Inflammatory macrophage treated with lipopolysaccharide for 1 hour (primary cell): ENCODE measurements at places on chromosomes 6 and 20.
A peak's percentile ranks its signal among the peaks of the same experiment; 100 is the strongest.

DNA sequence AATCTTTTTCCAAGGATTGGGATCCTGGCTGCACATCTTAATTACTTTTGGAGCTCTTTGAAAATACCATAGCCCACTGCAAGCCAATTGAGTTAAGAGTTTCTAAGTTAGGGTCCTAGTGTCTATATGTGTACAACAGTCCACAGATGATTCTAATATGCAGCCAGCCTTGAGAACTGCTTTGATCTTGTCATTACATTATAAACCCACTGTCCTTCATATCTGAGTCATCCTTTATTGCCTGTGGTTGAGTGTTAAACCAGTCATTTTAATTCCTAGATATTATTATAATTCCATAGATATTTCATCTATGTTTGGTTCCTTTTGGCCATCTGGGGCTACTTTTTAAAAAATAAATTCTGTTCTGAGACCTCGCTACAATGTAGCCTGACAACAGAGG lies 24.1 kb downstream of the MCM8 start:
- no peak for DNase-seq

DNA sequence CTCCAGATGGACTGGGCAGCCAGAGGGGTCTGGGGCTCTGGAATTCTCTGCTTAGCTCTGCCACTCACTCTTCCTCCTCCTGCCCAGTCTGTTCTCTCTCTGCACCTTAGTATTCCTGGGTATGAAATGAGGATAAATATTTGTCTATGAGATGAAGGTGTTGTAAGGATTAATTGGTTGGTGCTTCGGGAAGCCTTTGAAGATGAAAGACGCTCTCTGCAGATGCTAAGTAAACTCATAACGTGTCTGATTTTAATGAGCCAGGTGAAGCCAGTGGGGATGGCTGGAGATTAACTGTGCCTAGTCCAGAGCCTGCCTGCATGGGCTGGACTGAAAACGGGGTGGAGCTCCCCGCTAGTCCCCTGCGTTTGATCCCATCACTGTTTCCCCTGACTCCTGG lies 23.1 kb upstream of the TCP11 start:
- DNase-seq, result no peak

- DNase-seq, result no peak
These were observed 494.3 kb downstream of the EPM2A start for GRCh38 chr6:145241039-145241438.

DNA sequence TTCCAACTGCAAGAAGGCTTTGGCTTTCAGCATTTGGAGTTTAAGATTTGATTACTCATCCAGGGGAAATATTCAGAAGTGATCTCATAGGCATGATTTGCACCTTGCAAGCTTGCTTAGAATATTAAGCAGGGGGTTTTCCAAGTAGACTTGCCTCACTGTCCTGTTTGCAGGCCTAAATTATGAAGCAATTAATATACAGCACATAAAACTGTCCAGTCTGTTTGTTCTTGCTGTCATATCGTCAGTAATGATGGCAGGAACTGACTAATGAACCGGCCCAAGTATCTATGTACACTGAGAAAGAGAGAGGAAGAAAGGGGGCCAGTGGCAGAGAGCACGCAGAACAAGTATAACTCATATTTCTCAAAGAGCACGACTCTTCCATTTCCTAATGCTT lies 212.5 kb upstream of the SUPT3H start:
- DNase-seq, result peak; percentile 85

DNA sequence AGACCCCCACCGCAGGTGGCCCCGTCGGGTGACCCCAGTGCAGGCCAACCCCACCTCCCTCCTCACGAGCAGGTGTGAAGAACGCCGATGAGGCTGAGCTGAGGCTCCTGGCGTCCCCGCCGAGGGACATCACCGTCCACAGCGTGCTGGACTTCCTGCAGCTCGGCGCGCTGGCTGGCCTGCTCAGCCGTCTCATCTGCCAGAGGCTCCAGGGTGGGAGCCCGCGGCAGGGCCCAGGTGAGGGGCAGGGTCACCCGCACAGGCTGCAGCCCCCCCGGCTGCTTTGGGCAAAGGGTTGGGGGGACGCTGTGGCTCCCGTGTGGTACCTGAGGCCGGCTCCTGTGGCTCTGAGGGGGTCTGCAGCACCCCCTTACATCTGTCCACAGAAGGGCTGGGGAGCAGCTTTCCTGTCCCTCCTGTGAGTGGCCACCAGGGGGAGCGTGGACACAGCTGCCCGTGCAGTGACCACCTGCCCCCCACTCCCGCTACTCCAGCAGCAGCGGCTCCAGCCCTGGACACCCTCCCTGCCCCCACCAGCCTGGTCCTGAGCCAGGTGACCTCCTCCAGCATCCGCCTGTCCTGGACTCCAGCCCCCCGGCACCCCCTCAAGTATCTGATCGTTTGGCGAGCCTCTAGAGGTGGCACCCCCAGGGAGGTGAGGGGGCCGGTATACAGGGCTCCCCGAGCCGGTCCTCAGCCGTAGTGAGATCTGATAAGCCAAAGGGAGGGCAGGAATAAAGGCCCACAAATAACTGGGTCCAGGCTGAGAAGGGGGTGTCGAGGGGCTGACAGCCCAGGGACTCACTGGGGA lies 16.5 kb downstream of the COL20A1 start:
- peak; percentile 19 for DNase-seq

DNA sequence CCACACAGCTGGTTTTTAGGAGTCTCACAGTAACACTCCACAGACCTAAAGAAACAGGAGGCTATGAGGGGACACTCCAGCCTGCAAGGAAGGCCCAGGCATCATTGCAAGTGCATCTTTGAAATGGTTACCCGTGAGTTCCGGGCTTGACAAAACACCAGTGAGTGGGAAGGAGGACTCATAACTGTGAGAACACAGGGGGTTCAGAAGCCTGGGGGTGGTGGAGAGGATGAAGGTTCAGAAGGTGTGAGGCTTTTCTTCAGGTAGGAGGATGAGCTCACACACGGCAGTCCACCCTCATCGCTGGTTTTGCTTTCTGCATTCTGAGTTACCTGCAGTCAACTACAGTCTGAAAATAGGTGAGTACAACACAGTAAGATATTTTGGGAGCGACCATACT lies 39.9 kb downstream of the MAP7 start:
- DNase-seq, result no peak

GRCh38 chr20:52945862-52946522 lies 26.2 kb upstream of the TSHZ2 start:
- no peak for DNase-seq

- no peak for DNase-seq
These were observed 313.3 kb downstream of the RNGTT start for GRCh38 chr6:88650029-88650619.

DNA sequence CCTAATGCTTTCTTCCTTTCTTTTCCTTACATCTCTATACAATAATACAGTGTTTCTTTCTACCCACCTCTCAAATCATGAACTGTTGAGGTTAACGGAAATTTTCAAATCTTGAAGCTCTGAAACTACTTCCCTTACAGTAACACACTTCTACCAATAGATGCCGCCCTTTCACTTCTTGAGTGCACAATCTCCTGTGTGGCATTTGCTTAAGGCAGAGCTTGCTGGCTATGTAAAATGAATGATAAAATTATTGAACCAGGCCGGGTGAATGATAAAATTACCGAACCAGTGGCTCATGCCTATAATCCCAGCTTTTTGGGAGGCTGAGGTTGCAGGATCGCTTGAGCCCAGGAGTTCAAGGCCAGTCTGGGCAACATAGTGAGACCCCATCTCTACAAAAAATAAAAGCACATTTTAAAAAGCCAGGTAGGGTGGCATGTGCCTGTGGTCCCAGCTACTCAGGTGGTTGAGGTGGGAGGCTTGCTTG lies 56.8 kb downstream of the KCNS1 start:
- DNase-seq, result peak; percentile 84

DNA sequence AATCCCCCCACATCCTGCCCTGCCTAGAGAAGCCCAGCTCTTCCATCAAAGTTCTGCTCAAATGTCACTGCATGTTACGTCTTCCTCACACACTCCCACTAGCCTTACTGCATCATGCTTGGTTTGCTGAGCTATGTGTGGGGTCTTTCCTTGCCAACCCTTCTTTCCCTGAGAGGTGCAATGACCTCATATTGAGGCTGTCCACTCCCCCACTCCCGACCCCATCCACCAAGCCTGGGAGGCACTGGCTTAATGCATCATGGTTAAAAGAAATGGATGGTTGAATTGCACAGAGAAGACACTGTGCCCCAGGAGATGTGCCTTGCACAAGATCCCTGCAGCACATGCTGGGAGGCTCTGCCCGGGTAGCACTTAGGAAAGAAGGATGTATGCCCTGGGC lies 7.7 kb upstream of the IRF4 start:
- no peak for DNase-seq
